ENCODE measurements at places on chromosomes 13 and 19. TPM values are rescaled to one million over a fixed set of nuclear protein-coding genes. Genes with fewer than 3 reads are reported as not detected.

ERICH4 gene
- not detected for polyA plus RNA-seq

NEK5 gene
- 0.42 TPM for polyA plus RNA-seq

JUND gene
- 210 TPM for polyA plus RNA-seq

SIGLEC5 gene
- polyA plus RNA-seq = not detected

NKPD1 gene
- polyA plus RNA-seq = 0.07 TPM

All from K562 (cell line).